Activated CD4-positive, alpha-beta T cell treated with anti-CD3 and anti-CD28 coated beads, Interleukin-2, amount 10 ng/mL, durations not matched to agents 24 days and 14 days (primary cell): ENCODE measurements at places on chromosomes 7 and 10. TPM values are rescaled to one million over a fixed set of nuclear protein-coding genes. Genes with fewer than 3 reads are reported as not detected.

- peaks cover 10% of the 10 kb centered on the region for H3K4me1 ChIP-seq
- H3K36me3 ChIP-seq = no peaks in the 10 kb centered on the region
- peaks cover 2% of the 10 kb centered on the region for H3K27me3 ChIP-seq
- DNase-seq = no peak
- H3K27ac ChIP-seq = no peak overlapping the region
- no peak overlapping the region for H3K4me3 ChIP-seq
Observed at GRCh38 chr7:134891262-134891695, 95.0 kb upstream of the AGBL3 start.

DNA sequence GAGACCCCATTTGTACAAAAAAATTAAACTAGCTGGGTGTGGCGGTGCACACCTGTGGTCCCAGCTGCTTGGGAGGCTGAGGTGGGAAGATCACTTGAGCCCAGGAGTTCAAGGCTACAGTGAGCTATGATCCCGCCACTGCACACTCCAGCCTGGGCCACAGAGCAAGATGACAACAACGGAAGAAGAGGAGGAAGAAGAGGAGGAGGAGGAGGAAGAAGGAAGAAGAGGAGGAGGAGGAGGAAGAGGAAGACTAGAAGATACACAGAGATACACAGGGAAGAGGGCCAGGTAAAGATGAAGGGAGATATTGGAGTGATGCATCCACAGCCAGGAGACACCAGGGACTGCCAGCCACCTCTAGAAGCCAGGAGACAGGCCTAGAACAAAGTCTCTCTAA lies 75.7 kb upstream of the PTER start:
- H3K4me3 ChIP-seq = no peak overlapping the region
- H3K27ac ChIP-seq = no peak overlapping the region
- no peaks in the 10 kb centered on the region for H3K4me1 ChIP-seq
- no peaks in the 10 kb centered on the region for H3K27me3 ChIP-seq
- no peaks in the 10 kb centered on the region for H3K36me3 ChIP-seq

- no peak for DNase-seq
- no peak overlapping the region for H3K4me3 ChIP-seq
- peaks cover 3% of the 10 kb centered on the region for H3K27me3 ChIP-seq
- no peaks in the 10 kb centered on the region for H3K36me3 ChIP-seq
Observed at GRCh38 chr7:143042159-143042789, 9.9 kb upstream of the OR6V1 start.

GRCh38 chr10:103475437-103475836 lies 3.6 kb downstream of the CALHM3 start:
- H3K4me1 ChIP-seq = peaks cover 30% of the 10 kb centered on the region
- no peaks in the 10 kb centered on the region for H3K36me3 ChIP-seq
- no peak overlapping the region for H3K27ac ChIP-seq
- no peaks in the 10 kb centered on the region for H3K27me3 ChIP-seq

DNA sequence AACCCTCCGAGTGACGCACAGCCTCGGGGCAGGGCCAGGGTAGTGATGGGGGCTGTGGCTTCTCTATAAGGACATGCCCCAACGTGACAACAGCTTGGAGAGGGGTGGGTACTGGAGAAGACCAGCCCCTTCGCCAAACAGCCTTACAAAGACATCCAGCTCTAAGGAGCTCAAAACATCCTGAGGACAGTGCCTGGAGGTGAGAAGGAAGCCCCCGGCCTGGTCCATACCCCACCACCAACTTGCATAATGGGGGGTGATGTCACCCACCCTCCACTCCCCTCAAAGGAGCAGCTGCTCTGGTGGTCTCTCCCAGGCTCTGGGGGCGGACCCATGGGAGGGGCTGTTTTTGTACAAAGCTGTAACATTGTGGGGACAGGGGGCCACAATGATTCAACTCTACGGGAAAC lies 15.1 kb downstream of the PRSS2 start:
- no peaks in the 10 kb centered on the region for H3K27me3 ChIP-seq
- peak overlapping the region; percentile 93 for H3K27ac ChIP-seq
- peaks cover 39% of the 10 kb centered on the region for H3K36me3 ChIP-seq
- peak; percentile 93 for DNase-seq
- H3K4me1 ChIP-seq = peaks cover 6% of the 10 kb centered on the region

DNA sequence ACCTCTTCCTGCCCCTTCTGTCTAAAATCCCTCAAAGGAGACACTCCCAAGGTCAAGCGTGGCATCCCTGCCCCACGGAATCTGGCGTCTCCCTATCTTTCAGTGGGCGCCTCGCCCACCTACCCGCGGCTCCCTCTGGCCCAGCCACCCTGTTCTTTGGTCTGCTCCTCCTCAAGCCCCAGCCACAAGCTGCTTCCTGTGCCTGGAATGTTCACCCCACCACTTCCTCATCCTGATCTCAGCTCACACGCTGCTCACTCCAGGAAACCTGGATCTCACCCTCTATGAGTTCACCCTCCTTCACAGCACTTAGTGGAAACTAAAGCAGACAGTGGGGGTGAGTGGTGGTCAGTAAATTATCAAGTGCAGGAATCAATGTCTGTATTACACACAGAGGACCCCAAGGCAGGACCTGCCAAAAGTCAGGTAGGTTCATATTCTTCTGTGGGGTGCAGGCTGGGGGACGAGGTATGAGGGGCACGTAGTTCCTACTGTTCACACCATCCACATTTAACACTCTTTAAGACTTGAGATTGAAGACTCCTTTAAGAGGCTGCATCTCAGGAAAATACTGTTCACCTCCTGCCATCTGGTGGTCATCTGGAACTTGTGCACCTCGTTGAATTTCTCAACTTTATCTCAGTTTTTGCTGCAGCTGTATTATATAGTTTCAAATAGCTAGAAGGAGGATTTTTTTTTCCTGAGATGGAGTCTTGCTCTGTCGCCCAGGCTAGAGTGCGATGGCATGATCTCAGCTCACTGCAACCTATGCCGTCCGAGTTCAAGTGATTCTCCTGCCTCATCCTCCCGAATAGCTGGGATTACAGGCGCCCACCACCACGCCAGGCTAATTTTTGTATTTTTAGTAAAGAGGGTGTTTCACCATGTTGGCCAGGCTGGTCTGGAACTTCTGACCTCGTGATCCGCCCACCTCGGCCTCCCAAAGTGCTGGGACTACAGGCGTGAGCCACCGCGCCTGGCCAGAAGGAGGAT lies 166.6 kb downstream of the ARHGAP21 start:
- peak; percentile 71 for DNase-seq
- no peaks in the 10 kb centered on the region for H3K36me3 ChIP-seq
- no peaks in the 10 kb centered on the region for H3K27me3 ChIP-seq
- no peak overlapping the region for H3K27ac ChIP-seq

DNA sequence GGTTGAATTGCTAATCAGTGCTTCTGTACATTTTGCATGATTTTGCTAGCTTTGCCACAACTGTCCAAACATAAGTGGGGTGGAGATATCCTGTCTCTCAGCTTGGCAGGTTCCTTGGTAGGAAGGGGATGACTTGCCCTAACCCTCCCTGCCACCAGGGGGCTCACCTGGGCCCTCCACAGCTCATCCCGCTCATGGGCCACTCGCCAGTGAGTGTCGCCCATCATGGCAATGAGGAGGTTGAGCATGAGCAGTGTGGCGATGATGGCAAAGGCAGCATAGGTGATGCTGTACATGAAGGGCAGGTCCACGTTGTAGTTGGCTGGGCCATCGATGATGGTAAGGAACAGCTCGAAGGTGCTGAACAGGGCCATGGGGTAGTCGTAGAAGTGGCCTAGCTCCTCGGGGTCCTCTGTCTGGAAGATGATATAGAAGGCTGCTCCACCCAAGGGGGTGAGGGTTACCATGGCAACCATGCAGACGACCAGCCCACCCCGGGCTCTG lies 12.2 kb downstream of the TRPV6 start:
- H3K36me3 ChIP-seq = no peaks in the 10 kb centered on the region
- peak; percentile 75 for DNase-seq
- H3K4me3 ChIP-seq = no peak overlapping the region
- H3K27ac ChIP-seq = no peak overlapping the region

GRCh38 chr10:93378997-93379730 lies 103.0 kb downstream of the MYOF start:
- peak overlapping the region; percentile 52 for H3K4me3 ChIP-seq
- peak overlapping the region; percentile 97 for H3K27ac ChIP-seq
- H3K36me3 ChIP-seq = peaks cover 9% of the 10 kb centered on the region
- H3K27me3 ChIP-seq = no peaks in the 10 kb centered on the region

DNA sequence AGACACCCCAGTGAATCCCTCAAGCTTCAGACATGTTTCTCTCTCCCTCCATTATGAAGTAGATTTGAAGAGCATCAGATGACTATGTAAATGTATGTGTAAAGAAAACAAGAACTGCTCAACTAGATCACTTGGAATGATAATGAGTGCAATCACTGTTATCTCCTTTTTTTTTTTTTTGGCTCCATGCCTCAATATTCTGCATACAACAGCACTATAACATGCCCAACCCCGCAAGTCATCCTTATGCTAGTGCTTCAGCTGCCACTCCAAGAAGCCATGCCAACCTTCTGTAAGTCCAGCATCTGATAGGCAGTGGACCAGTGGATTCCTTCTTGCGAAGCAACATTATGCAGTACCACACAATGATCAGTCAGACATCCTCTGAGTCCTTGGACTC lies 133.7 kb downstream of the TFPI2 start:
- H3K4me1 ChIP-seq = no peaks in the 10 kb centered on the region
- no peak for DNase-seq
- no peak overlapping the region for H3K4me3 ChIP-seq
- no peak overlapping the region for H3K27ac ChIP-seq

DNA sequence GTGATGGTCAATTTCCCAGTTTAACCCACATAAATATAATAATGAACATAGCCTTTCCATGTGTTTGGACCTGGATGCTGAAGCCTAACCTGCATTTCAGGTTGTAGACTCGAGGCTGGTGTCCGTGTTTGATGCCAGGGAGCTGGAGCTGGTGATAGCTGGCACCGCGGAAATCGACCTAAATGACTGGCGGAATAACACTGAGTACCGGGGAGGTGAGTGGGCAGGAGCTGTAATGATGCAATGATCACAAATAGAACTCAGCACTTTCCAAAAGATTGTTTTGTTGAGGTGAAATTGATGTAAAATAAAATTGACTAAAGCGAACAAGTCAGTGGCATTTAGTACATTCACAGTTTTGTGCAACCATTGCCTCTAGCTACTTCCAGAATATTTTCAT lies 30.8 kb upstream of the STK17A start:
- peaks cover 17% of the 10 kb centered on the region for H3K4me1 ChIP-seq
- peaks cover 12% of the 10 kb centered on the region for H3K27me3 ChIP-seq
- no peaks in the 10 kb centered on the region for H3K36me3 ChIP-seq
- H3K4me3 ChIP-seq = no peak overlapping the region
- DNase-seq = no peak

DNA sequence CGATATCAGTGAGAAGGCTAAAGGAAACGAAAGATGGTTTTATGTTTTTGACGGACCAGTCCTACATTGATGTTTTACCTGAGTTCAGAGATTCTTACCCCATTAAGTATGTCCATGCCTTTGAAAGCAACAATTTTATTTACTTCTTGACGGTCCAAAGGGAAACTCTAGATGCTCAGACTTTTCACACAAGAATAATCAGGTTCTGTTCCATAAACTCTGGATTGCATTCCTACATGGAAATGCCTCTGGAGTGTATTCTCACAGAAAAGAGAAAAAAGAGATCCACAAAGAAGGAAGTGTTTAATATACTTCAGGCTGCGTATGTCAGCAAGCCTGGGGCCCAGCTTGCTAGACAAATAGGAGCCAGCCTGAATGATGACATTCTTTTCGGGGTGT lies 27.7 kb downstream of the MET start:
- H3K4me1 ChIP-seq = no peaks in the 10 kb centered on the region
- H3K27me3 ChIP-seq = peaks cover 13% of the 10 kb centered on the region
- no peak overlapping the region for H3K27ac ChIP-seq
- no peak overlapping the region for H3K4me3 ChIP-seq
- no peaks in the 10 kb centered on the region for H3K36me3 ChIP-seq

DNA sequence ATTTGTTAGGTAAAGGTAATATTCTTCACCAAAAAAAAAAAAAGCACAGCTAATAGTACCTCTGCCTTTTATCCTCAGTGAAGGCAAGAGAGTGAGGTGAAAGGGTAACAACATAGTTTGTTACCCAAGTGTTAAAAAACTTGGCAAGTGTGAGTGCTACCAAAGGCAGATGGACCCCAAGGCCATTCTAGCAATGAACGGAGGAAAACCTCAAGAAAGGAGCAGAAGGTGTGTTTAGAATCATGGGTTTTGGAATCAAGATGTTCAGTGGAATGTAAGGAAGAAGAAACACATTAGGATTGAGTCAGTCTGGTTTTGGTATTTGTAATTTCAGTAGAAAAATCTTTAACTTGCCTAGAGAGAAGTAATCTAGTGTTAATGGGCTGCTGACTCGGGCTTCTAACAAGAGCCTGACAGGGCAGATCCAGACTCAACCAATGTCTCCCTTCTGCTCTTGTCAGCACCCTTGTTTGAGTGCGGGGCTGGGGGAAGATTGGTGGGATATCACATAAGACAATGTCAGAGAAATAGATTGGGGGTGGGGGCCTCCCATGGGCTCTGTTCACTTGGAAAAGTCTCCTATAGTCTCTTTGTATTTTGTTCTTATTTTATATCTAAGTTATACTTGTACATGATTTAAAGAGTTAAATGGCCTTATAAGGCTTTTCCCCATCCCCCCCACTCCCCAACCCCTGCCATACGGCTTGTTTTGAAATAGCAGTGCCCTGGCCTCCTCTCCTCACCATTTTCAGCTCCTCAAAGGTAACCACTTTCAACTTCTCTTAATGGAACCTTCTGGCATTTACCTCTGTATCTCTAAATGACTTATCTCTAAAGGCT lies 44.4 kb downstream of the SCD start:
- no peaks in the 10 kb centered on the region for H3K27me3 ChIP-seq
- H3K36me3 ChIP-seq = peaks cover 19% of the 10 kb centered on the region
- H3K4me3 ChIP-seq = no peak overlapping the region
- H3K4me1 ChIP-seq = peaks cover 13% of the 10 kb centered on the region

DNA sequence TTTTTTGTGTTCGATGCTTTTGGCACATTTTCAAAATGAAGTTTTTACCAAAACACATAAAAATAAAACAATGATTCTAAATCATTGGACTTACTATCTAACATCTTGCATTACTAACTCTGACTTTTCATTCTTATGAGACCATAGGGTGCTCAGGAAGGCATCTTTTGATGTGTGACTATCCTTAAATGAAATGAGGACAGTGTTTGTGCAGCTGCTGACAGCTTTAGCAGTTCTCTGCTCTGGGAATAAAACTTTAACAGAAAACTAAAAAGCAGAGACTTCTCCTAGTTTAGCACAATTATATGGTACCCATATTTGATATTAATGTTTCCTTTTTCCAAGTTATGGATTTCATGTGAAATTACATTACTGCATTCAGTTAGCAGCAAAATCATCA lies 471.6 kb downstream of the ARL4A start:
- no peaks in the 10 kb centered on the region for H3K4me1 ChIP-seq
- DNase-seq = no peak
- peaks cover 3% of the 10 kb centered on the region for H3K27me3 ChIP-seq
- H3K36me3 ChIP-seq = no peaks in the 10 kb centered on the region

- peaks cover 16% of the 10 kb centered on the region for H3K4me1 ChIP-seq
- peaks cover 3% of the 10 kb centered on the region for H3K36me3 ChIP-seq
- H3K27me3 ChIP-seq = peaks cover 34% of the 10 kb centered on the region
Observed at GRCh38 chr7:28405662-28406061, 6.7 kb upstream of the CREB5 start.

DOCK4 gene
- 0.33 and 0.89 TPM in 2 replicates for total RNA-seq

H2BK1 gene
- total RNA-seq = 0.83 TPM in 1 of 2 replicates, not detected in the other

CYP2C19 gene
- total RNA-seq = 0.33 TPM in 1 of 2 replicates, not detected in the other

CNNM1 gene
- total RNA-seq = 0.28 and 0.44 TPM in 2 replicates

GPR15LG gene
- total RNA-seq = not detected in 2 replicates
